Stimulated activated CD4-positive, alpha-beta T cell treated with anti-CD3 and anti-CD28 coated beads, Interleukin-12 subunit alpha, Interleukin-12 subunit beta, amount 100 ng/mL, for 4 hours (primary cell): ENCODE measurements at places on chromosomes 6 and 20.
A peak's percentile ranks its signal among the peaks of the same experiment; 100 is the strongest.

DNA sequence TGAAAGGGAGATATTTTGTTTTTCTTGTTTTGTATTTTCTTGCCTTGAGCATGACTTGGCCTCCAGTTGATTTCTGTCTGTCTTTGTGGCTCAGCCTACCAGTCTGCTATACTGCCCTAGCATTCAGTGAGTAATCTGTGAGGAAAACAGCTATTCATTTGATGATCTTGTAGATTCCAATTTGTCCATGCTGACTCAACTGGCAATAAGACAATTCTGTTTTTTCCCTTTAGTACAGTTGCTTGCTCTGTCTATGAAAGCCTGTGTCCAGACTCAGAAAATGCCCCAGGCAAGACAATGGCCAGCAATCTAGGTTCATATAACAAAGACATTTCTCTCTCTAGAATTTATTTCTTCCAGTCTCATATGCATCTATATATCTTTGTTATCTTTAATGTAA is 10.9 kb upstream of the SOX4 start:
- no peak for DNase-seq

- no peak for DNase-seq
These were observed 5.9 kb downstream of the TTLL2 start for GRCh38 chr6:167330750-167331149.

DNA sequence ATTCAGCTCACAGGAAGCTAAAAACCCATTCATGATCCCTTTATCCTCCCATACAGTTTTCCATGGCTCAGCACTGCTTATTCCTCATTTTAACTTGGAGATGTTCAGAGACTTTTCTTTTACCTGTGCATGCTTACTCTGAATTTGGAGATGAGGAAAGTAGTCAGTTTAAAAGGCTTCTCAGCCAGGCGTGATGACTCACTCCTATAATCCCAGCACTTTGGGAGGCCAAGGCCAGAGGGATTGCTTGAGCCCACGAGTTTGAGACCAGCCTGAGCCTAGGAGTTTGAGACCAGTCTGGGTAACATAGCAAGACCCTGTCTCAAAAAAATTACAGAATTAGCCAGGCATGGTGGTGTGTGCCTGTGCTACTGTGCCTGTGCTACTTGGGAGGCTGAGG is 30.3 kb upstream of the TMEM217 start:
- DNase-seq = no peak

- no peak for DNase-seq
These were observed 250.8 kb upstream of the HTR1E start for GRCh38 chr6:86686496-86686895.

- no peak for DNase-seq
These were observed 36.1 kb upstream of the NAA20 start for GRCh38 chr20:19981031-19981451.

DNA sequence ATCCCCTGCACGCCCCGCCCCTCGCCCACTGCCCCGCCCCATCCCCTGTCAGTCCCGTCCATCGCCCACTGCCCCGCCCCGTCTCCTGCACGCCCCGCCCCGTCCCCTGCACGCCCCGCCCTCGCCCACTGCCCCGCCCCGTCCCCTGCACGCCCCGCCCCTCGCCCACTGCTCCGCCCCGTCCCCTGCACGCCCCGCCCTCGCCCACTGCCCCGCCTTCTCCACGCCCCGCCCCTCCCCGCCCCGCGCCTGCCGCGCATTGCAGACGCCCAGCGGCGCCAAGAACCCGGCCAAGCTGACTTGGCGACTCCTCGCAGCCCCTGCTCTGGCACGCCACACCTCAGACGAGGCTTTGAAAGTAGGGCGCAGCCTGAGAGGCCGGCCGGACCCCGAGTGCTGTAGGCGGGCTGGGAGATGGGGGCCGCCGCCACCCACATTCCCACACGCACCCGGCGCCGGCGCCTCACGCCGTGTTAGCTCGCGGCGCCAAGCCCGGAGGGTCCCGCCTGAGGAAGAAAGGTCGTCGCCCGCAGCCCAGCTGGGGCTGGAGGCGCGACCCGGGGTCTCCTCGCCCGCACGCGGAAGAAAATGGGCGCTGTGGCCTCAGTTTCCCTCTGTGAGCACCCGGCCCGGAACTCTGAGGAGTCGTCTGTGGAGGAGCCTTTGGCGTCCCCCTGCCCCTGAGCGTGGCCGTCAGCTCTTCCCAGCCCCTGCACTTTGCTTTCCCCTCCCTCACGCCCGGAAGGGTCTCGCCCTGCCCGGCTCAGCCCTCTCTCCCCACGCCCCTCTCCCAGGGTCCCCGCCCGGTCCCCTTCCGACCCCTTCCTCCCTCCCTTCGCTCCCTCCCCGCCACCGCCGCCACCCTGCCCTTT is at the start of gene RAD21L1:
Gene RAD21L1 (plus strand): TSS at position 262 of the 872 bp plus-strand sequence. CDS start 2,410 bp downstream, outside the sequence.
- peak; percentile 88 for DNase-seq

GRCh38 chr6:21824431-21825177 is 231.1 kb downstream of the SOX4 start:
- no peak for DNase-seq

GRCh38 chr6:148625609-148626008 is 121.2 kb upstream of the UST start:
- DNase-seq = no peak

- DNase-seq = no peak
These were observed 82.3 kb downstream of the GPX5 start for GRCh38 chr6:28607990-28608389.

DNA sequence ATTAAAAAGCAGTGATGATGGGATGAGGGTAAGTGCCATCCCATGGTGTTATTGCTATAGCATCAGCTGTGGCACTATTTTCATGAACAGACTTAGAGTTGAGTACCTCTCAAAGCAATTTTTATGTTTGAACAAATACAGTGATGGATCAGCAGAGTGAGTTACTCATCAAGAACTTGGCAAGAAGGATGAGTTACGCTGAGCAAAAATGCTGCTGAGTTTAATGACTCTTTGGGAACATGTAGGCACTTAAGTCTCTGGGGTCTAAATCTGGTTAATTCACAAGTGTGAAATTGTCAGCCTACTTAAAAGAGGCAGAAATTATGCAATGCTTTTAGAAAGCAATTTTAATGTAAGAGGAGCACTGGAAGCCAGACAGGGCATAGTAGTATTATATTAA is 78.5 kb upstream of the AHI1 start:
- DNase-seq = no peak
